Stimulated activated CD4-positive, alpha-beta T cell treated with anti-CD3 and anti-CD28 coated beads, Interleukin-2, amount 100 ng/mL, for 4 hours (primary cell): ENCODE measurements at places on chromosomes 5 and 9.

- no peak for DNase-seq
Observed at GRCh38 chr5:131323378-131323777, 59.5 kb downstream of the CDC42SE2 start.

- DNase-seq = no peak
Observed at GRCh38 chr5:14062178-14062577, 81.0 kb upstream of the TRIO start.

- DNase-seq = no peak
Observed at GRCh38 chr5:1724822-1725602, 74.6 kb downstream of the MRPL36 start.

DNA sequence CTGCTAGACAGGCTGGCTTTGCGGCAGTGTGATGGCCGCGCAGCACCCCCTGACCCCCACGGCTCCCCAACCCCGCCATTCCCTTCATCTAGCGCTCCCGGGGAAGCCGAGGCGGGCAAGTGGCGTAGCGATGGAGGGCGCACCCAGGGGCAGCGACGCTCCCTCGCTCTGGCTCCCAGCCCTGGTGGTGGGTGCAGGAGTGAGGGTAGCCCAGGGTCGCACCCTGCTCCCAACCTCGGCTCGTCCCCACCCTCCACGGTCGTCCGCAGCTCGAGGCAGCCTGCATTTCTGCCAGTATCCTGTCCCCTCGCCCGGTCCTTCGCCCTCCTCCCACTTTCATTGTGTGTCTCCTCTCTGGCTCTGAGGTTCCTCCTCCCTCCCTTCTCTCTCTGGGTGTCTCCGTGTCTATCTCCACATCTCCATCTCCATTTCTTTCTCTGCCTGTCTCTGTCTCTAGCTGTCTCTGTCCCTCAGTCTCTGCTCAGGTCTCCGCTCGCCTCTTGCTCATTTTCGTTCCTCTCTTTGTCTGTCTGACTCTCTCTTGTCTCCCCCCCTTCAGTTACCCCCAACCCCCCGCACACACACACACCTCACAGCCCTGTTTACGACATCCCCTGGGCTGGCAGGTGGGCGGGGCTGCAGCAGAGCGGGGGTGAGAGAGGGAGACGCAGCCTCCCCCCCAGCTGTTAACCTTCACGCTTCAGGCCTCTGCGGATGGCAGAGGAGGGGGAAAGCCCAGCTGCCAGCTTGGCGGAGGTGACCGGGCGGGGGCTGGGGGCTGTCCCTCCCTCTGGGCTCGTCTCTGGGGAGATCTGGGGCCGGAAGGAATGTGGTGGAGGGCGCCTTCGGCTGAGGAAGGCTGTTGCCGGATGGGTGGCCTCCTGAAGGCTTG lies 48.7 kb upstream of the PSD2 start:
- peak; percentile 88 for DNase-seq

GRCh38 chr5:10701567-10702039 lies 59.4 kb downstream of the DAP start:
- DNase-seq = peak; percentile 10

DNA sequence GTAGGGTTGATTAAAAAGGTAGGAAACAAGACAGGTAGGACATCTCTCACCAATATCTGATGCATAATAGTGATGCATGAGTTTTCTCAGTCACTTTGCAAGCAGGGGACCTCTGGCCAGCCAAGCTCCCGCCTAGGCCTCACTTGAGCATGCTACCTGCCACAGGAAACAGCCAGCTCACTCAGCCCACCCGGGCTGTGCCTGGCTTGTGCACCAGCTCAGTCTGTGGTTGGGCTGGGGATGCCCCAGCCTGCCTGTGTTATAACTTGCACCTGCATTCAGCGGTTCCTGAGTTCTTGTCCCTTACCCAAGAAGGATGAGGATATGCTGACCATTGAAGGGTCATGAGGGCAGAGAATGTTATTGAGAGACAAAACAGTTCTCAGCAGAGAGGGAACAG lies 172.8 kb upstream of the PLCXD3 start:
- no peak for DNase-seq

- DNase-seq = no peak
Observed at GRCh38 chr5:122755783-122756182, 19.1 kb upstream of the SNX2 start.

DNA sequence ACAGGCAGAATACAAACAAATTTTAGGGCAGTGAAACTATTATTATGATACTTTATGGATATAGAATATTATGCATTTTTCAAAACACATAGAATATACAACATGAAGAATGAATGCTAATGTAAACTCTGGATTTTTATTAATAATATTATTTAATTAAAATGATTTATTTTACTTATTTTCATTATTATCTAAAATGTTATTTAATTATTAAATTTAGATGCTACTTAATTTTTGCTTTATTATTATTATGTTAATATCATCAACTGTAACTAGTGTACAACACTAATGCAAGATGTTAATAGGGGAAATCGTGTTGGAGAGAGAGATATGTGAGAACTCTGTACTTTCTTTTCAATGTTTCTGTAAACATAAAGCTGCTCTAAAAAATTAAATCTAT lies 39.3 kb upstream of the TENT4A start:
- DNase-seq = no peak

GRCh38 chr9:121852651-121853616 lies 201.5 kb downstream of the DAB2IP start:
- no peak for DNase-seq

GRCh38 chr5:111233052-111233374 lies 8.8 kb downstream of the CAMK4 start:
- DNase-seq = no peak

GRCh38 chr9:109149722-109150121 lies 17.3 kb downstream of the FRRS1L start:
- no peak for DNase-seq

DNA sequence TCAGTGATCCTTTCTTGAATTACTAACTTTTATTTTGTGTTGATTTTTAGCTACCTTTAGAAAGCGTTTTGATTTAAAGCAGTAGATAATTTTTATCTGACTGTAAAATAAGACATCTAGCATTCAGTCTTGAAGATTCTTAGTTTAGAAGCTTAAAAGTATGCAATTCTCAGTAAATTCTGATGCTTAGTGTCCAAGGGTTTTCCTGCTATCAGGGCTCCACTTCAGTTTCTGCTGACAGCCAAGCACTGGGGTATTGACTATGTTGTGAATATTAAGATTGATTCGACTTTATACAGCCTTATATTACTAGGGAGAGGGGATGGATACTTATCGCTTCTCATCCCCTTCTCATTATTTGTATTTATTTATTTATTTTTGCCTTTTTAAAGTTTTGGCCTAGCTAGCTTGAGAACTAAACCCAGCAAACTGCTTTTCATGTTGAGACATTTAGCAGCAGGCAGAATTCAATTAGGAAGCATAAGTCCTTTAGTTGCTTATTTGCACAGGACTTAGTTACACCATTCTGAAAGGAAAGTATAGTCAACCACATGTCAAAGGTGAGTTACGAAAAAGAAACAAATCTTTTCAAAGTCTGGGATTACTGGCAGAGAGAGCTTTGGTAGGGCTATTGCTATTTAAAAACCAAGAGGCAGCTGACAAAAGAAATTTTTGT lies 2.9 kb downstream of the PBX3 start:
- no peak for DNase-seq

GRCh38 chr5:87576867-87577266 lies 164.1 kb upstream of the CCNH start:
- DNase-seq = no peak

GRCh38 chr5:128413356-128413755 lies 124.7 kb downstream of the FBN2 start:
- DNase-seq = no peak

DNA sequence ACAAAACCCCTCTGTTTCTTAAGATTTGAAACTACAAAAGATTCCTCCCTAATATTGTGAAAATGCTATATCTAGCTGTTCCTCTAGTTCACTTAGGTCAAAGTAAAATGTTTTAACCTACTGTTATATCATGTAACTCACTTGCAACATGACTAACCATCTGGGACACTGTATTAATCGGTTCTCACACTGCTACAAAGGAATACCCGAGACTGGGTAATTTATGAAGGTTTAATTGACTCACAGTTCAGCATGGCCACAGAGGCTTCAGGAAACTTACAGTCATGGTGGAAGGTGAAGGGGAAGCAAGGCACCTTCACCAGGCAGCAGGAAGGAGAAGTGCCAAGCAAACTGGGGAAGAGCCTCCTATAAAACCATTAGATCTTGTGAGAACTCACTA lies 34.7 kb downstream of the DIMT1 start:
- no peak for DNase-seq

GRCh38 chr5:148186248-148187003 lies 16.4 kb upstream of the SPINK6 start:
- DNase-seq = no peak

DNA sequence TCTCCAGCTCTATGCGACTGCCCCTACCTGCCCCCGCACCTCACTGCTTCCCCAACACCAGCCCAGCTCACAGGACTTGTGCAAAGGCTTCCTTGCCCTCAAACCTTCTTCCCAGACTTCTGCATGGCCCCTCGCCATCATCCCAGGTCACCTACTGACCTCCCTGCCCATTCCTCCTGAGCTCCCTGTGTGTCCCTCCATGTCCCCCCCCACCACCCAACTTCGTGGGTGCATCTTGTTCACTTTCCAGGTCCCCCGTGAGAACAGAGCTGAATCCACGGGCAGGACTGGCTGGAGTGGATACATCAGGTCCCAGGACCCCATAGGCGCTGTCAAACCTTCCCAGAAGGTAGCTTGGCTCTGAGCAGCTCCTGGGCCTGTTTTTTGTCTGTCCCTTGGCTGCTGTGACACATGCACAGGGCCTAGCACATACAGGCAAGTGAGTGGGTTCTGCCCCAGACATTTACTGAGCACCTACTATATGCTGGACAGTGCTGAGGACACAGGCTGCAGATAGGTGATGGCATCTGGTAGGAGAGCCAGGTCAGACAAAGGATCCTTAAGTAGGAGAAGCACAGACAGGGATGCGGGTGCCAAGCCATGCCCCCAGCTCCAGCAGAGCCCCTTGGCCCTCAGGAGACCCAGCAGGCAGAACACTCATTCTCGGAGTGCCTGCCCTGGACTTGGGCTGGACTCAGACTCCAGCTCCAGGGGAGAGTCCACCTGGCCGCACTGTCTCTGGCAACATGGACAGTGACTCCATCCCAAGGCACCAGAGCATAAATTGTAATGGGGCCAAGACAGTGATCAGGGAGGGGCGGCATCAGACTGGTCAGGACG lies 15.0 kb downstream of the NINJ1 start:
- no peak for DNase-seq

DNA sequence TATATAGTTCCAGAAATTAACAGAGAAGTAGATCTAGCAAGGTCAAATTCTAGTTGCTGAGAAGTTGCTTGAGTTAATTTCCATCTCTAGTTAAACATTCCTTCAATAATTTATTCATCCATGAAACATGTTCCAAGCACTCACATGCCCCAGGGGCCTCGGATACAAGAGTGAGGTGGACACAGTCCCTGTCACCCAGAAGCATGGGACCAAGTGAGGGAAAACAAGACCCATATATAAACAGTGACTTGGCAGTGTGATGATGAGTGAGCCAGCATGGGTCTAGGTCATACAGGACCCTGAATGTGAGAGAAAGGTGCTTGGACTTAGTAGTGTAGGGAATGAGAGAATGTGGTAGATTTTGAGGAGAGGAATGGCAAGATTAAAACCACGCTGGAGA lies 216.9 kb downstream of the TTLL11 start:
- no peak for DNase-seq

DNA sequence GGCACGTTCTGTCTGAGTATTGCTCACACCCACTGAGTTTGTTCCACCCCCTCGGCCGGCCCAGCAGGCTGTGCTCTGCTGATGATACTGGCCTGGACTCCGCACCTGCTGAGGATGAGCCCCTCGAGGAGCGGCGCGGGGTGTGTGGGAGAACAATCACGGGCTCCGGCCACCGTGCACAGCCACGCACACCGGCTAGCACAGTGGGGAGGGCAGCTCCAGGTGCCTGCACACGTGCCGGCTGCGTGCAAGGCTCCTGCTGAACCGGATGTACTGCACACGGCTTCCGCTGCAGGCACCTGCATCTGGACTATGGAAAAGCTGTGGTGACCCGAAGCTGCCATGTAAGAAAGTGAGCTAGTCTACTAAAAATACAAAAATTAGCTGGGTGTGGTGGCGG lies 485.2 kb upstream of the CDH9 start:
- no peak for DNase-seq

- DNase-seq = no peak
Observed at GRCh38 chr5:130992095-130992494, 173.0 kb downstream of the HINT1 start.

- no peak for DNase-seq
Observed at GRCh38 chr5:103330875-103331274, 72.3 kb downstream of the MACIR start.

DNA sequence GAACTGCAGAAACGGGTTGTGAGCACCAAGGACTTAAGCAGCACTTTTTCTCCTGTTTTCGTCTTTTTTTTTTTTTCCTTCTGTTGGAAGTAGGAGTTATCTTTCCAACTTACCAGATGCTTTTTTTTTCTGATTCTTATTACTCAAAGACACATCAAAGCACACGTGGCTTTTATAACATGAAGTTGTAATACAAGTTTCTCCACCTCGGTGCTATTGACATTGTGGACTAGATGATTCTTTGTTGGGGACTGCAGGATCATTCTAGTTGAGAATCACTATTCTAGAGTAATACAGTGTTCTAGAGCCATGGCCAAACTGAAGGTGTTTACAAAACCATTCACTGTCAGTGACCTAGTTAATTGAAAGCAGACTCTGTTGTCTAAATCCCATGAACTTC lies 51.5 kb downstream of the MYO10 start:
- DNase-seq = no peak

GRCh38 chr5:177405805-177406204 lies 3.6 kb downstream of the F12 start:
- no peak for DNase-seq

DNA sequence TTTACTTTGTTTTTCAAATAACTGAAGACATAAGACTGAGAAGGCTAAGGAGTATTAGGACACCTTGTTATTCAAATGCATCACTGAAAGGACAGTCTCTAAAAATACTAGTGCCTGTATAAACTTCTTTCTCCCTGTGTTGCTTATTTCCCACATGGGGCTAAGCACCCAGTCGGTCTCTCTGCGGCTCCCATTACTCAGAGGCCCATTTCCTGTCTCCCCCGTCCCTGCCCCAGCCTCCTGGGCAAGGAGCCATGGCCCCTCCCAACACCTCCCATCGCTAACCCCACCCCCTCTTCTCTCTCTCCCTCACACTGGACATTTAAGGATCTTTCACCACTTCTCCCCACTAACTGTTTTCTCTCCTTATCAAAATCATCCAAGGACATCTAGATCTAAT lies 81.9 kb downstream of the EBF1 start:
- no peak for DNase-seq

DNA sequence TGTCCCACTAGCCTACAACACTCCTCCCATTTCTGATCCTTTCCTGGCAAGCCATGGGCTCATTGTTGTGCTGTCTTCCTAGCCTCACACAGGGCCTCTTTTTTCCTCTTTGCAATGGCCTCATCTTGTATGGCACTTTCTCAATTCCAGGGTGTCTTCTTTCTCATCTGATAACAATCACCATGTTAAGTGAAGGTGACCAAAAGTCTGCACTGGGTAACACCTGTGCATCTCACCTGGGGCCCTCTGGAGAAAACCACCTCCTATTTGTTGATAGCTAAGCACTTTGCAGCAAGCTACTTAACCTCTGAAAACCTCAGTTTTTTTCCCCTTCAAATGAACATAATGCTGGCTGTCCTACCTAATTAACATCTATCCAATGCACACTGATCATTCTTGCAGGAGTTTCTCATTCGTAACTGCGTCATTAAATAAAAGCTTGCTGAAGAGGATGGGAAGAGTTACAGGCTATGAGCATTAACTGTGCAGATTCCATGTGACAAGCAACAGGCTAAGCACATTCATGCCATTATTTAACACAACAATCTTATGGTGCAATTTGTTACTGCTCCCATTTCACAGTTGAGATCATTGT lies 60.1 kb upstream of the STK32A start:
- DNase-seq = no peak

GRCh38 chr5:173016598-173017046 lies 33.1 kb downstream of the ATP6V0E1 start:
- DNase-seq = no peak
